ENCODE measurements at places on chromosomes 3 and 15.
A peak's percentile ranks its signal among the peaks of the same experiment; 100 is the strongest.

- no peaks in the 10 kb centered on the region for H3K36me3 ChIP-seq
- peak; percentile 40 for DNase-seq
- no peak overlapping the region for H3K27ac ChIP-seq
Observed at GRCh38 chr3:5298453-5298852, 110.9 kb downstream of the EDEM1 start.

- H3K36me3 ChIP-seq: no peaks in the 10 kb centered on the region
- no peaks in the 10 kb centered on the region for H3K4me1 ChIP-seq
- DNase-seq: no peak
- no peak overlapping the region for H3K27ac ChIP-seq
- H3K27me3 ChIP-seq: no peaks in the 10 kb centered on the region
- H3K4me3 ChIP-seq: no peak overlapping the region
Observed at GRCh38 chr3:190266913-190267290, 55.3 kb downstream of the CLDN1 start.

DNA sequence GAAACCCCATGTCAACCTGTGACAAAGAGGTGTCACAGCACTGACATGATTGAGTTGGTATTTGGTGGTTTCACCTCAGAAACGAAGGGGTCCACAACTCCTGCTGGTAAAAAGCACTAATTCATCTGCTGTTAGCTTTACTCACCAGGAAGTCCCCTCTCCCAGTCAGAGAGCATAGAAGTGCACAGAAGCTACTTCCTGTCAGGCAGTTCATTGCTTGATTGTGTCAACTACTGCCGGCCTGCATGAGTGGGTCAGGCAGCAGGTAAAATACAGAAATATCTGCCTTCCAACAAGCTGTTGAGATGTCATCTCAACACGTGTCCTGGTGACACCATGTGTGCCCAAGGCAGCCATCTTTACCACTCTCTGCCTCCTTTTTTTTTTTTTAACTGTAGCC lies 596.6 kb upstream of the NR2F2 start:
- no peaks in the 10 kb centered on the region for H3K36me3 ChIP-seq
- H3K27ac ChIP-seq: no peak overlapping the region
- no peak for DNase-seq

DNA sequence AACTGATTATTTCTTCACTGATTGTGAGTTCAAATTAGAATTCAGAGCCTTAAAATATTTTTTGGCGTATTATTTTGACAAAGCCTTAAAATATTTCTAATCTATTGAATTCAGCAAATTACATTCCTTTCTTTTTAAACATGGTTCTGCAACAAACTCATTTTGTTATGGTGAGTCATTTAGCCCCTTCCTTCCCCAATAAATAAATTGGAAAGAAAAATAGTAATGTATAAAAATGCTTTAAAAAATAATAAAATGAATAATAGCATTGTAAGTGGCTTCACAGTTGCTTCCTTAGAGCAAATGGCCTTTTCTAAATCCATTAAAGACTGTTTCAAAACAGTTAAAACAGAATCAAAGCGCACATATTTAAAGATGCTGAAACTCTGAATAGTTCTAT lies 12.1 kb downstream of the CSNK1G1 start:
- H3K27ac ChIP-seq: no peak overlapping the region
- H3K27me3 ChIP-seq: no peaks in the 10 kb centered on the region
- no peaks in the 10 kb centered on the region for H3K4me1 ChIP-seq
- no peaks in the 10 kb centered on the region for H3K36me3 ChIP-seq

GRCh38 chr3:16171009-16171408 lies 3.5 kb upstream of the GALNT15 start:
- no peaks in the 10 kb centered on the region for H3K27me3 ChIP-seq
- H3K36me3 ChIP-seq: no peaks in the 10 kb centered on the region
- H3K4me3 ChIP-seq: no peak overlapping the region
- H3K4me1 ChIP-seq: no peaks in the 10 kb centered on the region
- H3K27ac ChIP-seq: no peak overlapping the region

- H3K4me1 ChIP-seq: no peaks in the 10 kb centered on the region
- no peaks in the 10 kb centered on the region for H3K36me3 ChIP-seq
- no peaks in the 10 kb centered on the region for H3K27me3 ChIP-seq
- H3K4me3 ChIP-seq: no peak overlapping the region
Observed at GRCh38 chr3:5565026-5565425, 377.5 kb downstream of the EDEM1 start.

DNA sequence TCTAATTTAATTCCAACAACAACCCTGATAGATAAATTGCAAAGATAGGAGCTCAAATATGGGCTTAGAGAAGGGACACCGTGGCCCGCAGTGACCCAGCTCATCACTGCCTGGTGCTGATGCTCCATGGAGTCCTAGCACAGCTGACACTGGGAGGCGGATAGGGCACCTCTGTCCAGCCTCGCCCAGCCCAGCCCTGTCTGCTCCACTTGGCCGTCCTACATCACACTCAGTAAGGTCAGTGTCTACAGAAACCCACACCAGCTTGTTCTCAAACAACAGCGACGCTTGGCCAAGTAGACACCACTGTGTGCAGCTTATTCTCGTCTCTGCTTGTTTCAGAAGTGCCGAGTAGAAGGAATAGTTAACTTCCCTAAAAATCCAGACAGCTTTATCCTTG lies 33.9 kb downstream of the GABRB3 start:
- no peak overlapping the region for H3K27ac ChIP-seq
- no peak overlapping the region for H3K4me3 ChIP-seq
- H3K36me3 ChIP-seq: no peaks in the 10 kb centered on the region
- no peaks in the 10 kb centered on the region for H3K4me1 ChIP-seq

GRCh38 chr3:30655187-30655812 lies 48.9 kb downstream of the TGFBR2 start:
- H3K4me3 ChIP-seq: no peak overlapping the region
- H3K27ac ChIP-seq: peak overlapping the region; percentile 58
- no peaks in the 10 kb centered on the region for H3K27me3 ChIP-seq
- DNase-seq: peak; percentile 64

GRCh38 chr3:38317192-38317759 lies 29.3 kb upstream of the XYLB start:
- no peaks in the 10 kb centered on the region for H3K36me3 ChIP-seq
- no peak overlapping the region for H3K4me3 ChIP-seq
- no peak overlapping the region for H3K27ac ChIP-seq
- H3K4me1 ChIP-seq: no peaks in the 10 kb centered on the region

- H3K36me3 ChIP-seq: no peaks in the 10 kb centered on the region
- no peak overlapping the region for H3K27ac ChIP-seq
- DNase-seq: no peak
- no peaks in the 10 kb centered on the region for H3K27me3 ChIP-seq
Observed at GRCh38 chr3:38121451-38121831, 15.5 kb downstream of the ACAA1 start.

DNA sequence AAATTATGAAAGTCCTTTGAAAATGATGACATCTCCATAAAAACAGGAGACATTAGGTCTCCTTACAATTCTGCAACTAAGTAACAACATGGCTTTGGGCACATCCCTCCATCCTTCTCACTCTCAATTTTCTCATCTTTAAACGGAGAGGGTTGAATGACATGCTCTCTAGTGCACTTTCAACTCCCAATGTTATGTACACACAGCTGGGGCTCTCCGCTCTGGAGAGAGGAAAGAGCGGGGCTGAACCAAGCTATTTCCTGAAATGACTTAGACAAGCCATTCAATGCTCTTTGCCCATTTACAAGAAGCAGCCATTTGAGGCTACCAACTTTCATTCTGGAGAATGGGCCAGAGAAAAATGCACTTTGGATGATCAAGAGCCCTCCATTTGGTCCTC lies 144.2 kb upstream of the BNIP2 start:
- no peak for DNase-seq
- H3K36me3 ChIP-seq: no peaks in the 10 kb centered on the region
- no peak overlapping the region for H3K27ac ChIP-seq
- no peaks in the 10 kb centered on the region for H3K4me1 ChIP-seq
- H3K4me3 ChIP-seq: no peak overlapping the region
- H3K27me3 ChIP-seq: no peaks in the 10 kb centered on the region

- no peaks in the 10 kb centered on the region for H3K4me1 ChIP-seq
- H3K4me3 ChIP-seq: no peak overlapping the region
- H3K36me3 ChIP-seq: no peaks in the 10 kb centered on the region
- H3K27ac ChIP-seq: no peak overlapping the region
- no peak for DNase-seq
Observed at GRCh38 chr3:37272741-37273140, 98.4 kb upstream of the LRRFIP2 start.

DNA sequence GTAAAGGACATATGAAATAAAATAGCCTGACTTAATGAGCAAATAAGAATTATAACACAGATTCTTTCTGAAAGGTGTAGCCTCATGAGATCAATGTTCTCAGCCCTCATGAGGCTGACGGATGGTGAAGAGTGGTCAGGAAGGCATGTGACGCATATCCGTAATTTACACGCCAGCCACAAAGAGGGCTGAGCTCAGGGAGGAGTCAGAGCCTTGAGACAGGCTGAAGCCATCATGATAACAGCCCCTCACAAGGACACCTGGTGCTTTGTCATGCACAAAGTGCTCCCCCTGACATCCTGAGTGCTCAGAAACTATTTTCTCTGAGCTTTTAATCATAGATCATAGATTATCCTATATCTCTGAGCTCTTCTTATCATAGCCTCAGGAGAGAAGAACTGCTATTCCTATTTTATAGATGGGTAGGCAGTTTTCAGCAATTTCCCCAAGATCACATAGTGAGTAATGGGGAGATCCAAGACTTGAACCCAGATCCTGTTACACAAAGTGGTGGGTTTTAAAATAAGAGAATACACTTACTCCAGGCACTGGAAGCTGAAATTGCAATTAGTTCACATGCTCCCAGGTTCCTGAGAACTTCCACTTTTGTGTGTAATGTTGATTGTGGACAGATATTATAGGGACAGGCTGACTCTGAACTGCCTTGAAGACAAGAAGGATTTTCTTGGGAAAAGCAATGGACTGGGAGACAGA lies 267.1 kb downstream of the RPLP1 start:
- no peaks in the 10 kb centered on the region for H3K36me3 ChIP-seq
- DNase-seq: no peak
- no peak overlapping the region for H3K27ac ChIP-seq
- no peak overlapping the region for H3K4me3 ChIP-seq
- peaks cover 42% of the 10 kb centered on the region for H3K27me3 ChIP-seq
- H3K4me1 ChIP-seq: peaks cover 26% of the 10 kb centered on the region

GRCh38 chr15:36133742-36134141 lies 445.7 kb upstream of the CDIN1 start:
- no peak overlapping the region for H3K4me3 ChIP-seq
- H3K4me1 ChIP-seq: no peaks in the 10 kb centered on the region
- no peak overlapping the region for H3K27ac ChIP-seq

GRCh38 chr15:72925661-72926060 lies 126.6 kb upstream of the NEO1 start:
- no peak for DNase-seq
- H3K4me3 ChIP-seq: no peak overlapping the region
- no peaks in the 10 kb centered on the region for H3K27me3 ChIP-seq
- H3K27ac ChIP-seq: no peak overlapping the region
- H3K36me3 ChIP-seq: no peaks in the 10 kb centered on the region

DNA sequence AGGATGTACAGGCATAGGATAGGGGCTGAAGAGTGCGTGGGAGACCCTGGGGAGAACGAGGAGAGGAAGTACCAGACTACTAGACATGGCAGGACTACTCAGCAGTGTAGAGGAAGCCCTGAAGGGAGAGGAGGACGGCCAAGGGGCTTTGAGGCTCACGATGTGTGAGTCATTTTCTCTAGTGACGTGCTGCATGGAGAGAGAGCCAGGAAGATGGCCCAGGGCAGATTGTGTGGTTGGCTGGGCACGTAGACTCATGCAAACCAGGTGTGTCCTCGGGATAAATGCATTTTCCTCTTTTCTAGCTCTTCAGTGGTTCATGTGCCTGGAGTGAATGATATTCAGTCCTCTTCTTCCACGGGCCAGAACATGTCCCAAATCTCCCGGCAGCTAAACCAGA lies 115.0 kb upstream of the ABHD17C start:
- no peak for DNase-seq
- no peaks in the 10 kb centered on the region for H3K27me3 ChIP-seq
- no peaks in the 10 kb centered on the region for H3K4me1 ChIP-seq
- H3K27ac ChIP-seq: no peak overlapping the region

GRCh38 chr3:55368366-55368765 lies 118.7 kb downstream of the WNT5A start:
- H3K27me3 ChIP-seq: no peaks in the 10 kb centered on the region
- no peak for DNase-seq
- no peak overlapping the region for H3K4me3 ChIP-seq
- no peaks in the 10 kb centered on the region for H3K36me3 ChIP-seq
- H3K27ac ChIP-seq: no peak overlapping the region

DNA sequence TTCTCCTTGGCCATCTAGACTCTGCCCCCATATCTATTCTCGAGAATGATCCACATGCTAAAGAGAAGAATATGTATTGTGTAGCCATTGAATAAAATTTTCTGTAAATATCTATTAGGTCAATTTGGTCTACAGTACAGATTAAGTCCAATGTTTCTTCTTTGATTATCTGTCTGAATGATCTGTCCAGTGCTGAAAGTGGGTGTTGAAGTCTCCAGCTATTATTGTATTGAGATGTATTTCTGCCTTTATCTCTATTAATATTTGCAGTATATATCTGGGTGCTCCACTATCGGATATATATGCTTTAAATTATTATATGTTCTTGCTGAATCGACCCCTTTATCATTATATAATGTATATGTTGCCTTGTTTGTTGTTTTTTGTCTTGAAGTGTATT lies 384.9 kb upstream of the ROBO1 start:
- no peaks in the 10 kb centered on the region for H3K4me1 ChIP-seq
- H3K36me3 ChIP-seq: no peaks in the 10 kb centered on the region
- H3K27me3 ChIP-seq: no peaks in the 10 kb centered on the region
- H3K27ac ChIP-seq: no peak overlapping the region

DNA sequence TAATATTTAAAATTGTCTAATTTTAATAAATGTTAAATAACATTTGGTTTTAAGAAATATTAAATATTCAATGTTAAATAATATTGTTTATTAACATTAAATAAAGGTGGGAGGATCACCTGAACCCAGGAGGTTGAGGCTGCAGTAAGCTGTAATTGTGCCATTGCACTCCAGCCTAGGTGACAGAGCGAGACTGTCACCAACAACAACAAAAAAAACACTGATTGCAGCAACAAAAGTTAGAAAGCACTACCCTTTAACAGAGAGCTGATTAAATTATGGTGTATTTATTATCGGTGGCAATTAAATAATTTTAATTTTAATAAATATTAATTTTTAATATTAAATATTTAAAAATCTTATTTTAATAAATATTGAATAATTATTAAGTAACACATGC lies 152.1 kb downstream of the ATG7 start:
- no peak for DNase-seq
- no peaks in the 10 kb centered on the region for H3K4me1 ChIP-seq
- H3K27ac ChIP-seq: no peak overlapping the region
- H3K4me3 ChIP-seq: no peak overlapping the region
- no peaks in the 10 kb centered on the region for H3K36me3 ChIP-seq

- no peaks in the 10 kb centered on the region for H3K4me1 ChIP-seq
- H3K4me3 ChIP-seq: no peak overlapping the region
- H3K27ac ChIP-seq: no peak overlapping the region
Observed at GRCh38 chr15:60761505-60761845, 282.5 kb upstream of the ICE2 start.

All from MM.1S (cell line).